ENCODE measurements at places on chromosomes 7 and 10.

- no peak for DNase-seq
Measured at GRCh38 chr7:27868131-27868550, 128.2 kb downstream of the TAX1BP1 start.

- DNase-seq = no peak
Measured at GRCh38 chr7:98078197-98078870, 28.3 kb upstream of the LMTK2 start.

DNA sequence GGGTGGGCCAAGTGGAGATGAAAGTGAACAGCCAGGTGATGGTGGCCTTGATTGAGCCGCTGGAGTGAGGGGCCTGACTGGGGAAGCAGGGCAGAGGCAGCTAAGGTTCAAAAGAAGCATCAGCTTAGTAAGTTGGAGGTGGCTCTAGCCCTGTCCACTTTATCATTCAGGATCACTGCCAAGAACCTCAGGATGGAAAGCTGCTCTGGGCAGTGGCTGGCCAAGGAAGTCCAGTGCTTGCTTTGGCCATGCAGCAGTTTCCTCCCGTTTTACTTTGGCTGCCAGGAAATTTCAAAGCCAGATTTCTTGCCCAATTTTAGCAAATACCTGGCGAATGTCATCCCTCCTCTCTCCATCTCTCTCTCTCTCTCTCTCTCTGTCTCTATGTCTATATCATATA lies 384.9 kb downstream of the PLXNA4 start:
- no peak for DNase-seq

DNA sequence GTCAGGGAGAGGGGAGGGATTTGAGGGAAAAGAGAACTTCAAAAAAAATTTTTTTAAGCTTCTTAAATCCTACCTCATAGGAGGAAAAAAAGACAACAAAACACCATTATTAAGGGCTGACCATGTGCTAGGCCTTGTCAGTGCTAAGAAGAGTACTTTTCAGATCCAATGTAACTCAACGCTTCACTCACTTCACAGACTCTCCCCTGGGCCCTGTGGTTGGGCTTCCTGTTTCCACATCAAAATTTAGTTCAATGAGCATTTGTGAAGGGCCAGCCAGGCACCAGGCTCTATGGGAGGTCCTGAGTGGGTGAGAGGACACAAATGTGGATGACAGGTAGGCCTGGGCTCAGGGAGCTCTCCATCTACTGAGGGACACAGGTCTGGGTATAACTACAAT lies 249.8 kb downstream of the PTEN start:
- peak; percentile 52 for DNase-seq

- DNase-seq = no peak
Measured at GRCh38 chr7:20128001-20128400, 89.2 kb downstream of the MACC1 start.

GRCh38 chr10:122559228-122559627 lies 1.3 kb upstream of the DMBT1 start:
- no peak for DNase-seq

GRCh38 chr7:5708271-5708670 lies 73.2 kb downstream of the RNF216 start:
- DNase-seq = no peak

GRCh38 chr7:31256506-31256905 lies 84.0 kb downstream of the NEUROD6 start:
- no peak for DNase-seq

Measured in hematopoietic multipotent progenitor cell treated with erythropoietin and hydrocortisone succinate and interleukin-3 and kit ligand, for 4 days (in vitro differentiated cells).